ENCODE measurements at places on chromosomes 2 and 18.

DNA sequence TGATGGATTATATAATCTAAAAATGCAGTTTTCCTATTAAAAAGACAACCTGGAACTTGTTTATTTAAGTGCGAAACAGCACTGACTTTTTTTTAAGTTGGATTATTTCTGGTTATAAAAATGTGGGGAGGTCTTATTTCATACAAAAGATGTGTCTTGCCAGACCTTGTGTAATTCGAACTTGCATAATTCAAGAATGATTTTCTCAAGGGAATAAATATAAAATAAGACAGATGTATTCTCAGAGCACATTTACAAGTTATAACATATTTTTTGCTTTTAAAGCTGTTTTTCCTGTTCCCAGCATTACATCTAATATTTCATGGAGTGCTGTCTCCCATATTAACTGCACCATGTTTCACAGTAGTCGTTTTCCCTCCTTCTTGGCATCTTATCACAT, 263.1 kb downstream of the CDH20 start:
- no peak for DNase-seq

DNA sequence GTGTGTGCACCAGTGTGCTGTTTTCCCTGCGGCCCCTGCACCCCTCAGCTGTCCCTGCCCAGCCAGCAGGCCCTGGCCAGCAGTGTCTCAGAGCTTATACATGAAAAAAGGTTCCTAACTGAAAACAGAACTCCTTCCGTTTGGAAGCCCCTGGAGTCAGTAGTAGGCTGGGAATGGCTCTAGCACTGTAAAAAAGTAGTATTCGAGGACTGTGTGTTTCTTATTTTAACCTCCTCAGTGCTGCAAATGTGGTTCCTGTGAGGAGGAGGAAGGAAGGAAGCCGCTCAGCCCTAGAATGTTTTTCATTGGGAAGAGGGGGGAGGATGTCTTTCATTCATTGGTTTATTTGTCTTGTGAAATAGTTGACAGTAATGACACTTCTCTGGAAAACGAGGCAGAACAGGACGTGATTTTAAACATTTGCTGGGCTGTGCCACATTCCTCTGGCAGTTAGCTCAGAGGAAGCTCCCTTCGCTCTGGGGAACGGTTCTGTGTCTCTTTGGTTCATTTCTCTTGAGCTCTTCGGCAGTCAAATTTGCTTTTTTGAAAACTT, 103.5 kb downstream of the SPTBN1 start:
- no peak for DNase-seq

DNA sequence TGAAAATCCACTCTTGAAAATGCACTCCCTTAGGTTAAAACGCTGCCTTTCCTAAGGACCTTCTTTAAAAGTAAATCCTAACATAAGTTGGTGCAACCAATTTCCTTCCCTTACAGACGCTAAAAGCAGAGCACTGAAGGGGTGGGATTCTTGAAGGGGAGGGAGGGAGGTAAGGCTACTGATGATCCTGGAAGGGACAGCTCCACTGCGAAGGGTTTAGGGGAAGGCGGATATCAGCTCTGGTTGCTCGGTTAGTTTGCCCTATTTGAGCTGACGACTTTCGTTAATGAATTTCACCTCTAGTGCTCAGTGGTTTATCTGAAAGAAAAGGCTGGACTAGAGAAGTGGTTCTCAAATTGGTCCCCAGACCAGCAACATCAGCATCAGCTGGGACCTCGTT, 49.7 kb upstream of the SIGLEC15 start:
- DNase-seq: no peak

GRCh38 chr18:64275593-64276300, 126.9 kb upstream of the LINC00305 start:
- no peak for DNase-seq

DNA sequence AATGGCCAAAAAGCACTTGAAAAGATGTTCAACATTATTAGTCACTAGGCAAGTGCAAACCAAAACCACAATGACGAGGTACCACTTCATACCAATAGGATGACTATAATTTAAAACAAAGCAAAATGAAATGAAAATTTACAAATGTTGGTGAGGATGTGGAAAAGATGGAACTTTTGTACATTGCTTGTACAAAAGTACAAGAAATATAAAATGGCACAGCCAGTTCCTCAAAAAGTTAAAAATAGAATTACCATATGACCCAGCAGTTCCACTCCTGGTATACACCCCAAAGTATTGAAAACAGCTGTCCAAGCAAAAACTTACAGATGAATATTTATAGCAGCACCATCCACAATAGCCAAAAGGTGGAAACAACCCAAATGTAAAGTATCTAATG, 107.8 kb upstream of the XPO1 start:
- no peak for DNase-seq

DNA sequence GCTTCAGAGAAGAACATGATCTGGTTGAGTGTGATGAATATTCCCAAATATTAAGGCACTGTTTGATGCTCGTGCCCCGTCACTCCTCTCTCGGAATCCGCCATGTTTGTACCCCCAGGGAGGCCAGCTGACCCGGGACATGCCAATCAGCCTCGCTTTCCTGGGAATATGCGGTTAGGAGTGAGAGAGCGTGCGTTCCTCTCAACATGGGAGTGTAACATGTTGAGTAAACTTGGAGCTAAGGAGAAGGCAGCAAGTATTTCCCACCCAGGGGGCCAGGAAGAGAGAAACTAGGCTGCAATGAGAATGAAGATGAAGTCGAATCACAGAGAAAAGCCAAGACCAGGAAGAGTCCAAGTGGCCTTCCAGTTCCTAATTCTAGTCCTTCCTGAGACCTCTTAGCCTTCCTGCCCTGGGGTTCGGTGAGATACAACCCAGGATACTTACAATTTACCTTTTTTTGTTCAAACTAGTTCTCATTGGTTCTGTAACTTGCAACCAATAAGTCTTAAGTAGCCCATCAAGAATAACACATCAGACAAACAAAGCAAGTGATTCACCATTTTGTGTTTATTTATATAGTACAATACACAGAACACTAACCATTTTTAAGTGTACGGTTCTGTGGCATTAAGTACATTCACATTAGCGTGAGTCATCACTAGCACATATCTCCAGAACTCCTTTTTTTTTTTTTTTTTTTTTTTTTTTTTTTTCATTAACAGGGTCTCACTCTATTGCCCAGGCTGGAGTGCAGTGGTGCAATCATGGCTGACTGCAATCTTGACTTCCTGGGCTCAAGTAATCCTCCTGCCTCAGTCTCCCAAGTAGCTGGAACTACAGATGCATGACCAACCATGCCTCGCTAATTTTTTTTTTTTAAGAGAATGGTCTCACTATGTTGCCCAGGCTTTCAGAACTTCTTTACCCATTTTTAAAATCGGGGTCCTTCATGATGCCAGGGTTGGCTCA, 36.4 kb upstream of the SLC1A4 start:
- DNase-seq: no peak

DNA sequence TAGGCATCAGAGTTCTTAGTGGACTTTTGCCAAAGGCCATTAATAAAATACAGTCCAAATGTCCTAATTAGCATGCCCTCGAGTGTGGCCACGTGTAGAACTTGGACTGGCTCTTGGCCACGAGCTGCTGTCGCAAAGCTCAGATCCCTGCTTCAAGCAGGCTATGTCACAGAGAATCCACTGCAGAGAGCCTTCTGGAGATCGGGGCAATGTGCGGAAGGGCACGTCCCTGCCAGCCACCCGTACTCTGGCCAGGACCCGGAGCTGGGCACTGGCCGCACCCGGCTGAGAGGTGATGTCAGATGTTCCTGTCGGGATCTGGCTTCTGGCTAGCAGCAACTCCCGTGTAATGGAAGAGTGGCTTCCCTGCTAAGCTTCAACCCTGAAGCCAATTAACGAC, 432.7 kb upstream of the ID2 start:
- no peak for DNase-seq

DNA sequence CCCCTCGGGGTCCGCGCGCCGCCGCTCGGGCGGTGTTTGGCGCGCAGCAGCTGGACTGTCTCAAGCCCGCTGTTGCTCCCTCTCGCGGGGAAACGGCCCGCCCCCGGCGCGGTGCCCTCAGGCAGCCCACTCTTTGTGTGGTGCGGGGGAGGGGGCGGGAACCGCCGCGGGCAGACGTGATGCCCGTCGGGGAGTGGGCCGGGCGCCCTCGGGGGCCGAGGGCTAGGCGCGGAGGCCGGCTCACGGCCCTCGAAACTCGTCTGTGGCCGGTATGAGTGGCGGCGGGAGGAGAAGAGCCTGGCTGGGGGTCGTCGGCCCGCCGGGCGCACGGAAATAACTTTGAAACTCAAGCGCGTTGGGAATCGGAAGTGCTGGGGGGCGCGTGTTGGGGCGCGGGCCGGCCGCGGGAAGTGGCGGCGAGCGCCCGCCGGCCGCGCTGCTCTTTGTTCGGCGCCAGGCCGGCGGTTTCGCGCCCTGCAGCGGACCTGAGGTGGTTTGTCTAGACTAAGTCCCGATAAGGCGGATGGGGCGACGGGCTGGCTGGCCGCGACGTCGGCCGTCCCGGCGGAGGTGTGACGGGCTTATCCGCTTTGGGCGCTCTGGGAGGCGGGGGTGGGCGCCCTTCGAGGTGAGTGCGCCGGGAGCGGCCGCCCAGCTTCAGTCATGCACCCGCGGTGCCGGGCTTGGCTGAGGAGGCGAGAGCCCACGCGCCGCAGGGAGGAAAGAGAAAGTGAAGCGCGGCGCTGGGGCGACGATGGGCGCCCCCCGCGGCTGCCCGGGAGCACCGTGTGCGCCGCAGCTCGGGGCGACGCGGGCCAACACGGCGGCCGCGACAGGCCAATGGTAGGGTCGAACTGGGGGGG, 679 bp downstream of the PTMA start:
- DNase-seq: no peak

DNA sequence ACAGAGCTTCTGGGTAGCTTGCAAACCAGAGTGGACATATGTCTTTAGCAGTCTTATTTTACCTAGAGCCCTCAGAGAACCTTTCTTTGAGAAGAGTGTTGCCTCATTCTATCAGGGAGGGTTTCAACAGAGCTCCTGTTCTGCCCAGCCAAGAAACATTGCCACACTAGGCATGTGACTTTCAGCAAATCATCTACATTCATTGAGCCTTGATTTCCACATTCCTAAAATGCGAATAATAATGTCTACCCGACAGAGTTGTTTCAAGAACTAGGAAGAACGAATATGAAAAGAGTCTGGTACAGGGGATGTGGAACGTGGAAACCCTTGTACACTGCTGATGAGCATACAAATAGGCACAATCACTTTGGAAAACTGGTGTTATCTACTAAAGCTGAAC, 7.8 kb upstream of the PRKAG3 start:
- no peak for DNase-seq

GRCh38 chr2:171540437-171540836, 18.2 kb downstream of the CYBRD1 start:
- no peak for DNase-seq

DNA sequence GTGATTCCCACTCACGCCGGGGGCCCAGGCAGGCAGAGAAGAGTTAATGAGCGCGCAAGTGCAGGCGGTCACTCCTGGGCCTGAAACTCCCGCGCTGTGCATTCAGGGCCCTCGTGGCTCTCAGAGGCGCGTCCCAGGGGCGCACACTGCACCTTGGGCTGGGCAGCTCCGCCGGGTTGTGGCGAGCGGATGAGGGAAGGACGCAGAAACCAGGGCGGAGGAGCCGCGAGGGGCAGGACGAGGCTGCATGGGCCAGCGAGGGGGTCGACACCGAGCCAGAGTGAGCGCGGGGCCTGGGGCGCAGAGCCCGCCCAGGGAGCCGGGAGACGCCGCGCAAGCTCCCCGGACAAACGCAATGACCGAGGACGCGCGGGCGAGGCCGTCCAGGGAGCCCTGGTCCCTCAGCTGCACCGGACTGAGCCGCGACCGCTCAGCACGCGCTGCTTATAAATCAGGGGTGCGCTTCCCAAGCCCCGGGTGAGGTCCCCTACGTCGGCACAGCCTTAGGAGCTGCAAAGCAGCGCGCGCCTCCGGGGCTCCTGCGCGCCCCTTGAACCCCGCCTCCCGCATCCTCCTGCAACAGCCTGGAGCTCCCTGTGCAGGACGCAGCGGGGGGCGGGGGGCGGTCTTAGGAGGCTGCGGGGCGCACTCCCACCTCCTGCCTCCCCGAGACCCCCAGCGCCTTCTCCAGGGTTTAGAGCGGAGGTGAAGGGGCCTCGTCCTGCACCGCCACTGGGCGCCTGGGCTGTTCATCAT, 180.2 kb upstream of the ALKAL2 start:
- DNase-seq: no peak

- no peak for DNase-seq
These were observed 59.1 kb upstream of the PSME4 start for GRCh38 chr2:54029721-54030395.

All from posterior cingulate gyrus (tissue), 11 donors.